ENCODE measurements at places on chromosomes 13 and 19. TPM values are rescaled to one million over a fixed set of nuclear protein-coding genes. Genes with fewer than 3 reads are reported as not detected.

SCGB2B2 gene
- total RNA-seq: 0.36 TPM

INSL3 gene
- total RNA-seq: not detected

GPR12 gene
- total RNA-seq: not detected

GRCh38 chr19:39212375-39212742 lies 8.3 kb upstream of the SYCN start:
- no peaks in the 10 kb centered on the region for H3K4me1 ChIP-seq
- peaks cover 3% of the 10 kb centered on the region for H3K27me3 ChIP-seq
- no peaks in the 10 kb centered on the region for H3K36me3 ChIP-seq
- H3K27ac ChIP-seq: no peak overlapping the region
- H3K4me3 ChIP-seq: no peak overlapping the region

- H3K27ac ChIP-seq: no peak overlapping the region
- no peak overlapping the region for H3K4me3 ChIP-seq
These were observed 69.9 kb downstream of the GPC5 start for GRCh38 chr13:91468301-91468700.

DNA sequence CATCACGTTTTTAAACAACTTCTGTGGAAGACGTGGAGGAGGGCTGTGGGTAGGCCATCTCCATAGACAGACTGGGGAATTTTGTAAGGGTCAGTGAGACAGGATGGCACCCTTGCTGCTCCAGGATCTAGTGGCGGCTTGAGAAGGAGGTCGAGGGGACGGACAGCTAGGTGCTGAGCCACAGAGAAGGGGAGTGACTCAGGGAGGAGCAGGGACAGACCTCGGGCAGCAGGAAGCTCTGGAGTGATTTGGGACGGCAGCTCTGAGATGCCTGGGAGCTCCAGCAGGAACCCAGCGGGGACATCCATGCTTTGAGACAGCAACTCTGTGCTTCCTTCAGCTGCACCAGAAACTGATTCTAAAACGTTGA lies 169.1 kb upstream of the SOX1 start:
- no peak overlapping the region for H3K27ac ChIP-seq
- DNase-seq: peak; percentile 30
- no peaks in the 10 kb centered on the region for H3K4me1 ChIP-seq
- no peak overlapping the region for H3K4me3 ChIP-seq
- H3K27me3 ChIP-seq: no peaks in the 10 kb centered on the region
- H3K36me3 ChIP-seq: no peaks in the 10 kb centered on the region

DNA sequence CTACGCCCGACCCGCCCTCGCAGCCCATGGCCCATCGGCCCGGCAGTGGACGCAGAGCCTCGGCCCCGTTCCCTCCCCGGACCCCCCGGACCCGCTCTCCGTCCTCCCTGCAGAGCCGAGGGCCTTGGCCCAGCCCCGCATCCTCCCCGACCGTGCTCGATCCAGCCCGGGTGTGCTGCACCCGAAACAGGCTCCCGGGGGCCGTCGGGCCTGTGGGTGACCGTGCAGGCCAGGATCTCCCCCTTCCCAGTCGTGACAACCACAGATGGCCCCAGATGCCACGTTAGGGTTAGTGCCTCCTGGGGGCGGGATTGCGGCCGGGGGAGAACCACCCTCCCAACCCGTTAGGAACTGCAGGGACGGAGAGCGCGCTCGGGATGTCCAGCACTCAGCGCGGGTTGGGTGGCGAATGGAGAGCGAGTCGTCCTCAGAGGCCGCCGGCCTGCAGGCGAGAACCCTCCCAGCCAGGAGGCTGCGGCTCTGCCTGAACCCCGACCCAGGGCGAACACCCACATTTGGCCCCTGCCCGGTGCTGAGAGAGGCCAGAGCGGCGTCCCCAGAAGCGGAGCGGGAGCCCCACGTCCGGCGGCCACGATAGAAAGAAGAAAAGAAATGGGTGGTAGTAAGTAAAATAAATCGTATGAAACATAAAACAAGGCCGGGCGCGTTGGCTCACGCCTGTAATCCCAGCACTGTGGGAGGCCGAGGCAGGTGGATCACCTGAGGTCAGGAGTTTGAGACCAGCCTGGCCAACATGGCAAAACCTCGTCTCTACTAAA lies 6.7 kb upstream of the MADCAM1 start:
- peaks cover 2% of the 10 kb centered on the region for H3K27me3 ChIP-seq
- peak overlapping the region; percentile 65 for H3K27ac ChIP-seq
- peaks cover 14% of the 10 kb centered on the region for H3K4me1 ChIP-seq
- DNase-seq: peak; percentile 97

DNA sequence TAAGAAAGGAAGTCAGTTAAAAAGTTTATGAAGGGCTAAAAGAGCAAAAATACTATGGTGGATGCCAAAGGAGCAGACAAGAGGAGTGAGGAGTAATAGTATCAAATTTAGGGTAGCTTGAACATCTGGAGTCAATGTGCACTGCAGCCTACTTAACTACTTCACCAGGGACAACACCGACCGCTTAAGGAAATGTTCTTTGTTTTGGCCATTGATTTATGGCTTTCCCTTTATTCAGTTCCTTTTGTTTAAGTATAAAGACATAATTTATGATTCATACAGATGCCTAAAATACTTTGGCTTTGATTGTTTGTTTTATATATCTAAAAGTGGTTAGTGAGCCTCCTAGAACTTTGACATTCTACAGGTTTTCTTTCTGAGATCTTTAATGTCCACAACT lies 276.3 kb upstream of the PRR20A start:
- no peak for DNase-seq
- no peak overlapping the region for H3K27ac ChIP-seq
- H3K4me3 ChIP-seq: no peak overlapping the region
- no peaks in the 10 kb centered on the region for H3K36me3 ChIP-seq

- peaks cover 23% of the 10 kb centered on the region for H3K4me1 ChIP-seq
- H3K36me3 ChIP-seq: no peaks in the 10 kb centered on the region
- H3K27me3 ChIP-seq: peaks cover 26% of the 10 kb centered on the region
- no peak overlapping the region for H3K27ac ChIP-seq
- no peak overlapping the region for H3K4me3 ChIP-seq
- no peak for DNase-seq
These were observed 147.5 kb downstream of the USP12 start for GRCh38 chr13:27024074-27024461.

- no peaks in the 10 kb centered on the region for H3K36me3 ChIP-seq
- H3K4me3 ChIP-seq: no peak overlapping the region
- H3K27me3 ChIP-seq: no peaks in the 10 kb centered on the region
- H3K4me1 ChIP-seq: no peaks in the 10 kb centered on the region
These were observed 2193.1 kb downstream of the PCDH9 start for GRCh38 chr13:65036999-65037398.

Data from osteoblast (primary cell).